ENCODE measurements at places on chromosomes 12 and 14.

DNA sequence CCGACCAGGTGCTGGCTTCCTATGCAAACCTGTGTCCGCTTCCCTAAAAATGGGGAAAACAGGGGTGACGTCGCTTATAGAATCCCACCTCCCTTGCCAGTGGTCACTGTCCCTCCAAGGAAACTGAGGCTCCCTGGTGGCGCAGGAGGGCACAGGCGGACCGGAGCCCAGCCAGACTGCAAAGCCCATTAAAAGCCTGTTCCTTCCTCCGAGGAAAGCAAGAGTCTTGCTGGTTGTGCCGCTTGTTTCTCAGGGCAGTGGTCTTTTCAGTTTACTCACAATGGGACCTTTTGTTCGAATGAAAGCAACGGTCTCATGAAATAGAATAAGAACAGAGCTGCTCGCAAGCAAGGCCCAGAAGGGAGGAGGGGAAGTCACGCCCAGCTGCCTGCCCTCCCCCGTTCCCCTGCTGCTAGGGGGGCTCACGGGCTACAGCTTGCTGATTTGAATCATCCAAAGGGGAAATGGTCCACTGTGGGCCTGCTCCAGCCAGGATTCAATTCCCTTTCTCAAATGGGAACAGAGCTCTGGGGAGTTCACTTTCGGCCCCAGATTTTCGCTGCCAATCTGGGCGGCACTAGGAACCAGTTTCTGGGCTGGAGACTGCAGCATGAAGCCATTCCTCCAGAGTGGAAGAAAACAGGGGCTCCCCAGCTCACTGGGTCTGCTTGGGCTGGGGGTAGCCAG is 4.6 kb upstream of the SELPLG start:
- no peak for DNase-seq

GRCh38 chr14:27739657-27740156 is 1026.9 kb upstream of the FOXG1 start:
- DNase-seq = no peak

- DNase-seq = no peak
Measured at GRCh38 chr14:93880021-93880820, 46.9 kb upstream of the FAM181A start.

GRCh38 chr12:55280991-55281390 is 15.4 kb downstream of the OR6C6 start:
- no peak for DNase-seq

- DNase-seq = no peak
Measured at GRCh38 chr14:24388474-24389179, 10.2 kb upstream of the NYNRIN start.

DNA sequence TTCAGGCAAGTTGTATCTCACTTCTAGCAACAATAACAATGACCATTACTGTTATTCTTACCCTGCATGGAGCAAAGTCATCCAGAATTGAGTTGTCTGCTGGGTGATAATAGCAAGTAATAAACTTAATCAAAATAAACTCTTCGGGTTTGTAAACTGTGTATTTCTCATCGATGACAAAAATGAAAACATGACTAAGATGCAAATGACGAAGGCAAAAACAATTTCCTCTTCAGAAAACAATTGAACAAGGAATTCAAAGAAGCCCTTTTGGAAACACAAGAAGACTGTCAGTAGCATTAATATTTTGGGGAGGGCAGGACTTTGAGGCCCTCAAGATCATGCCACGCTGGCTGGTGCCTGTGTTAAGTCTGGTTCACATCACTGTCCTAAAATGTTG is 232.0 kb downstream of the BTG1 start:
- no peak for DNase-seq

All from BE2C (cell line).